Inflammatory macrophage (primary cell): ENCODE measurements at places on chromosomes 5 and 9.

DNA sequence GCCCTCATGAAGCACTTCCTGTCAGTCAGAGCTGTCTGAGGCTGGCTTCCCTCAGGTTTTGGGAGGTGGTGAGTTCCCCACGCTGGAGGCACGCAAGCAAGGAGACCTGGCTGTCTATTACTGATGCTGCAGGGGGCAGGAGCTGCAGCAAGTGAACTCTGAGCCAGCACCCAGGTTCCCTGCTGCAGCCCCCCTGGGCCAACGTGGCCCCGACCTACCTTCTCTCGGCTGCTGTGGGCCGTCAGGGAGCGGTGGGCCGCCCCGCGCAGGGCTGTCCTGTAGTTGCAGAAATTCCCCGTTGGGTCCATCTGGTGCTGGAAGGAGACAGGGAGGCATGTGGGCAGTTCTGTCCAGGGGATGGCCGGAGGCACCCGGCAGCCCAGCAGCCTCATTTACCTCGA is 46.8 kb upstream of the RNF130 start:
- no peak for DNase-seq

DNA sequence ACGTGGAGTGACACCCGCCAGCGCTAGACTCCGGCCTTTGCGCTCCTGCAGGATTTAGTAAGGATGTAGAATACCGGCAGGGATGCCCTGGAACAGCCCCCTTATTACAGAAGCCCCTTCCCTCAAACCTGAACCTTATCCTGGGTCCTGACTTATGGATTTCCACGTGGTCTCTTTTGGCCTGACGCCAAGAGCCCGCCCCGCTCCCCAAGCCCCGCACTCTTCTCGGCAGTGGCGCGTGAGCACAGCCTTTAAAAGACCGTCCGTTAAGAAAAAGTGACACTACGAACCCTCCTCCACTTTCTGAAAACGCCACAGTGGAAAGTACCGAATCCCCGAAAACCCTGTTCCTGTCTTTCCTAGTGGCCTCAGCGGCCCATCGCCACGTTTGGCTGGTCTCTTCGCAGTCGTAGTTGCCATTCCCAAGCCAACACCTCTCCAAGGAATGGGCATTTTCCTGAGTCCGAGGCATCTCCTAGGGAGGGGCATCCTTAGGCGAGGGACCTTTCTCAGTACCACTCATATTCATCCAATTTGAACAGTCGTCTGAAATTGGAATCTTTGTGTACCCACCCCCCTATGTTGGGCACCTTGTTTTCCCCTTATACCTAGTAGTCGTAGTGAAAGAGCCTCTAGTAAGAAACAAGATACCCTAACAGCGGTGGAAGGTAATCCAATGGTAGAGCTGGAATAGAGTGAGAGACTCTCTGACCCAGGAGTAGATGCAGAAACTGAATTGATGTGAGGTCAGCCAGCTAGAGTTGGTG is 732 bp upstream of the MCIDAS start:
- no peak for DNase-seq

- no peak for DNase-seq
Observed at GRCh38 chr5:110865400-110866094, 126.7 kb downstream of the SLC25A46 start.

DNA sequence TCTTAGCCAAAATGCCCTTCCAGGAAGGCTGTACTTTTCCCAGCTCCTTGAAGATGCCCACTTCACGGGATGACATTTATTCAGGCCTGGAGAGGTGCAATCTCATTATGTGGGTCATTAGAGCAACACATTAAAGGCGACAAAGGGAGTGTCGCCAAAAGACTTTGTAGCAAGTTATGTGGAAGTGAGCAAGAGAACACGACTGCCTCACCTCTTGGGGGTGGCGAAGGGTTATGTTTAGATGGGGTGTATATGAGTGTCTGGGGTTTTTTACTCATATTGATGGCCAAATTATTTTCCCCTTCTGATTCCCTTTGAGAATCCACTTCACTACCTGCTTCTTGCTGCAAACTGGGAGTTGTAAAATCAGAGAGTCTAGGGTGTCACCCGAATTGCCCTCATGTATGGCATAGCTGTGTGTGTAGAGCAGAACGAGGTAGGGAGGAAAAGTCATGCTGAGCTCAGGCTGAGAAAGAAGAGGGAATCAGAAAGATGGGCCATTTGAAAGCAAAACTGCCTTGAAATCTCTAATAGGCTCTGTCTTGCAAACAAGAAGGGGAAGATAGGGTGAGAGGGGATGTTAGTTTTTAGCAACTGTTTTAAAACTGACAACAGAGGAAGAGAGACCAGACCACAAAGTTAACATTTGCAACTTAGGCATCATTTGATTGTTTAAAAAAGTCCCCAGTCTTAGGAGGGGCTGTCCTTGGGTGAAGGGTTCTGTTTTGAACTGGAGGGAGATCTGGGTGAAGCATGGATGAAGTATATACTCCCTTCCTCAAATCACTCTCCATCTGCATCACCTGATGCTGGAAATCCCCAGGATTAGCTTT is 97.1 kb upstream of the IL12B start:
- no peak for DNase-seq

DNA sequence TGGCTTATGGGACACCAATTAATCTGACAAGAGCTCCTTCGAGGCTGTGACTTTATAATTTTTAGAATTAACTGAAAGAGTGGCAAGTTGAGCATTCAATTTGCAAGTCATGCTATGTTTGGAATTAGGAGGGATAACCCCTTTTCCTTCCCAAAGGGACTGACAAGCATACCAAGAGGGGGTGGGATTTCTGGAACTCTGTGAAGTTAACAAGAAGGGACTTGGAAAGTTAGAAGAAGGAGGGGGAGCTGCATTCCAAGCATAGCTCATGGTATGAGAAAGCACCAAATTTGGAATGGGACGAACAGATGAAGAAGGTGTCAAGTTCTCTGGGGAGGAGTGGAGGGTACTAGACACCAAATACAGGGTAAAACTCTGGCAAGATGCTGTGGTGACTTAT is 8.9 kb upstream of the PALM2AKAP2 start:
- no peak for DNase-seq

GRCh38 chr9:86731511-86732063 is 215.7 kb downstream of the GAS1 start:
- DNase-seq, result no peak

DNA sequence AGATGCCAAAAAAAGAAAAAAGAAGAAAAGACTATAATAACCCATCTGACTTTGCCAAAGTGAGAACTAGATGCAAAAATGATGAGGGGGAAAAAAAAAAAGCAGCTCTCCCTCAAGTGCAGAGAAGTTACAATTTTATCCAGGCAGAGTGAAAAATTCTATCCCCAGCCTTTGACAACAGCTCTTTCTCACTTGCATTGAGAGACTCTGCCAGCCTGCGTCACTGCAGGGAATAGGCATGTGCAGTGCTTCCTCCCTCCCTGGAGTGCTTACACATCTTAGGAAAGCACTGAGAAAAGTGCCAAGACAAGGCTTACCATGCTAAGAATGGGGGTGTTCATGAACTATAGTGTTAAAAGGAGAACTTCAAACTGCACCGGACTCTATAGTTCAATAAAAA is 418.6 kb upstream of the TYRP1 start:
- no peak for DNase-seq

DNA sequence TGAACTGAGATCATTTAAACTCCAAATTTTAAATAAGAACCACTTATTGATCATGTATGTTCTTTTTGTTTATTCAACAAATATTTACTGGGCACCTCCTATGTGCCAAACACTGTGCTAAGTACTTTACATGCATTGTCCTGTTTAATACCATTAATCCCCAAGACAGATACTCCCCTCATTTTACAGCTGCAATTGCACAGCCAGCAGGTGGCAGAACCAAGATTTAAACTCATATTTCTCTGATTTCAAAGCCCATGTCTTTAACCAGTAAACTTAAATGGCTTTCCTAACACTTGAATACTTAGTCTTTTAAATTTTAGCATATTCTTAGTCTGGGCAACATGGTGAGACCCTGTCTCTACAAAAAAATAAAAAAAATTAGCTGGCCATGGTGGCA is 43.4 kb upstream of the KIAA1958 start:
- peak; percentile 47 for DNase-seq

DNA sequence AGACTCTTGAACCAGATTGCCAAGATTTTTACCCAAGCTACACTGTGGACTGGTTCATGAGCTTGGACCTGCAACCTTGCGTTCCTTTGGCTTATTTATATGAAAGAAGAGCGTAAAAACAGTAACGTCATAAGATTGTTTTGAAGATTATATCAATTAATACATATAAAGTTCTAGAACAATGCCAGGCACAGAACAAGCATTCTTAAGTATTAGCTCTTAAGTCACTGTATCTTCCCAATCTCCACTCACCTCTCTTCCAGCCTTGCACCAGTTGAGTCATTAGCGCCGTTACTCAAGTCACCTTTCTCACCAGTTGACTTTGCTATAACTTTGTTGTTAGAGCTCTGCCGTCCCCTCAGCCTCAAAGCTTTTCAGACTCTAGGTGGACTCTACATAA is 415.7 kb downstream of the PLK2 start:
- DNase-seq, result no peak

DNA sequence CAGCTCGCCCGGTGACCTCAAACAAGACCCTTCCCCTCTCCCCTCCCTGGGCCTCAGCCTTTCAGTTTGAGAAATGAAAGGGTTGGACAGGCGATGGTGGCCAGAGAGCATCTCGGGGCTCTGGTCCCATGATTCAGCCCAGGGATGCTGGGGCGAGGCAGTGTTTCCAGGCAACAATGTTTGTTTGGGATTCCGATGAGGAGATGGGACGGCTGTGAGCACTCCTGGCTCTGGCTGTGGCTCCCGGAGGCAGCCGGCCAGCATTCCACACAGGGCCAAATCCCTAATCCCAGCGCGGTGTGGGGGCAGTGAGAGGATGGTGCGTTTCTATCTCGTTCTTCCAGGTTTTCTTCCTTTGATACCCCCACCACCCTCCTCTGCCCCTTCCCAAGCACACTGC is 66.0 kb downstream of the HMCN2 start:
- no peak for DNase-seq

DNA sequence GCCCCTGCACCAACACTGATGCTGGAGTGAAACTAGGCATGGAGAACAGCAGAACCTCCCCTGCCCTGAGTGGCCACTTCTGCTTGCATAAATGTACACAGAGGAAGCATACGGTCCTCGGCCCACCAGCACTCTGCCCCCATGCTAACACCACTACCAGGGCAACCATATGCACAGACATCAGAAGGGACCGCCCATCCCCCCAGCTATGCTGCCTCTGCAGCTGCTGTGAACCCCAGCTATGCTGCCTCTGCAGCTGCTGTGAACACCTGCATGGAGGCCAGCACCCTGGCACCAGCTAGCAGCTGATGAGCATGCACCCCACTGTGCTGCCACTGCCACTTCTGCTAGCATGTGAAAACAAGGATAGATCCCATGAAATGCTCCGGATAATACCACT is 250.3 kb downstream of the TUSC1 start:
- no peak for DNase-seq

DNA sequence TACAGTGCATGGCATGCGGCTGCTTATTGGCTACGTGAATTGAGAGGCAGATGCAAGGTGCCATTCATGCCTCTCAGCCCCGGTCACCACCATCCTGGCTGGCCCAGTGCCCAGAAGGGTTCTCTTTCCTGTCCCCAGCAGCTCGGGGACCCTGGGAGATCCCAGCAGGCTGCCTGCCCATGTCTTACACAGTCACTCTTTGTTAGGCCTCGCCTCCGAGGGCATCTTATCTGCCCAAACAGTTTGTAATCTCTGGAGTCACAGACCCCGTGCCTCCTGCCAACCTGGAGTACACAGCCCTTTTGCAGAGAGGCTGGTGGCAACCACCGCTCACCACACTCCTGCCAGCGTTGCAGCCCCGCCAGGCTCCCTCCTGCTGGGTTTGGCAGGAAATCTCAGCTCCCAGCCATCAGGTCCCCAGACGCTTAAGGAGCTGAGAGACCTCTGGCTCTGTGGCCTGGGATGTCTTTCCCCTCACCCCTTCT is 7.0 kb upstream of the AK1 start:
- DNase-seq, result no peak

- DNase-seq, result peak; percentile 76
Observed at GRCh38 chr9:112831281-112831851, 59.3 kb downstream of the SLC46A2 start.

DNA sequence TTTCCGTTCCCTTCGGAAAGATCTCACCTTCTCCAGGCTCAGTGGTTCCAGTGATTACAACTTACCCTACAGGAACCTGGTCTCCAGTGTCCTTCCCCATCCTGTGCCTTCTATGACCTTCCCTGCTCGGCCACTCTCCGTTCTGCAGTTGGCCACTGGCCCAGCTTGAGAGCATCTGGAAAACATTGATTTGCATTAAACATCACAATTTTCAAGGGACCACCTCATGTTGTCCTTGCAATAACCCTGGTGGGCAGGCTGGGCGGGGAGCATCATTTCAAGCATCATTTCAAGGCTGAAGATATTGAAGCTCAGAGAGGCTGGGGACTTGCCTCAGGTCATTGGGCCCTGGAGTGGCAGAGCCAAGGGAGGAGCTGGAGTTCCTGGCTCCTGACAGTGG is 177.4 kb downstream of the SEC61B start:
- no peak for DNase-seq

GRCh38 chr9:10232352-10232930 is 380.4 kb downstream of the PTPRD start:
- no peak for DNase-seq

GRCh38 chr5:136776022-136776927 is 410.9 kb upstream of the TRPC7 start:
- DNase-seq, result no peak

- no peak for DNase-seq
Observed at GRCh38 chr5:87347272-87347671, 65.5 kb downstream of the CCNH start.

GRCh38 chr5:135245521-135246499 is 153.2 kb downstream of the MACROH2A1 start:
- DNase-seq, result peak; percentile 45

DNA sequence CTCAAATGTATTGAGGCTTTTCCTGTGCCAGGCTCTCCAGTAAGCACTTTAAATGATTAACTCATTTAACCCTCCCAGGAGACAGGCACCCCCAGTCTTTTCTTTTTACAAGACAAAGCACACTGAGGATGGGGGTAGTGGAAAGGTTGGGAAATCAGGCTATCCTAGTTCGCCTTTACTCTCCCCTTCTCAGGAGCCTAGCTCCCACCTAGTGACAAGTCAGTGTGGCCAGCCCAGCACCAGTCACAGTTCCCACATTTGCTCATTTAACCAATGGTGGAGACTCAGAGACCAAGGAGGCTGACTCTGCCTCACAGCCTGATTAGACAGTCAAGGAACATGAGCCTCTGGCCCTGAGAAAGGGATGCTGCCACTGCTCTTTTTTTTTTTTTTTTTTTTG is 3.5 kb downstream of the ALDH7A1 start:
- no peak for DNase-seq

DNA sequence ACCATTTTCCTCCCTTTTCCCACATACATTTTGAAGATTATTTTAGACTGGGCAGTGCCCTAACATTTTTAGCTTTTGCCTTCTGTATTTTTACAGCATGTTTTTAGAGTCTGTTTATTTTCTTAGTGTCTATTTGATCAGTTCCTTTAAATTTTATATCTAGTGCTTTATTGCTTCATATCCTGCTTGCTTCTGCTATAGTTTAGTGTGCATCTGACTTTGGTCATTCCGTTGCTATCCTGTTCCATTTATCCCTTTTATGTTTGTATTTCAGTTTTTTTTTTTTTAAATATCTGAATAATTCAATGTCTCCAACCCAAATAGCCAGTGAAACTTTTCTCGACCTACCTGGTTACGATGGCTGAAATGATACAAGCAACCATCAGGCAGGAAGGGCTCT is 203.8 kb downstream of the ARHGAP26 start:
- no peak for DNase-seq
